ENCODE measurements at places on chromosomes 13 and 19.

- no peak for DNase-seq
Measured at GRCh38 chr19:51784109-51784785, 10.7 kb upstream of the FPR3 start.

DNA sequence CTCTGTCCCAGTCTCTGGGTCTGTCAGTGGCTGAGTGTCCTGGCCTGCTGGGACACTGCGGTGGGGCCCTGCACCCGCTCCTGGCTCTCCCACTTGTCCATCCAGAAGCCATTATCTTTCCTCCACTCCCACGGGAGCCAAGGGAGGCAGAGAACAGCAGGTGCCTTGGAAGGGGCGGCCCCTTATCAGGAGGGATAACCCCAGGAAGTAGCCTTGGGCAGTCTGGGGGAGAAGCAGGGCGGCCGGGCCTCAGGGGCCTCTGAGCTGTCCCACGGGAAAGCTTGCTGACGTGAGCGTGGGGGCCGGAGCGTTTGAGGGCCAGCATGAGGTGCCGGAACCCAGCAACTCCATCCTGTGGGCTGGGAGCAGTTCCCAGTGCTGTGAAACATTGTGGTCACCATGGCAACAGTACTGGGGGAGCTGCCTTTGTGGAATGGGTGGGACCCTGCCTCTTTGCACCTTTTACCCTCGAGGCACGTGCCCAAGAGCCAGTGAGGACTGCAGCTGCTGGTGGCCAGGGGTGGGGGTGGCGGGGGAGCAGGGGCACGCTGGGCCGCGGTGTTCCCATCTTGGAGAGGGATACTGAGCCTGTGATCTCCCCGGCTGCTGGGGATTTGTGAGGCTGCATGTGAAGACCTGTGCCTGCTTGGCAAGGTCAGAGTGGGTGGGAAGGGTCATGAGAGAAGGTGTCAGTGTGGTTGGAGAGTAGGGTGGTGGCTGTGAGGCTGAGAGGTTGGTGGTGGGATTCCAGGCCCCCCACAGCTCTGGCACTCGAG is 20.9 kb downstream of the KLHL26 start:
- DNase-seq, result no peak

GRCh38 chr19:2440515-2440914 is 13.1 kb upstream of the TIMM13 start:
- no peak for DNase-seq

GRCh38 chr19:32350987-32351348 is 5.6 kb downstream of the ZNF507 start:
- DNase-seq, result no peak

DNA sequence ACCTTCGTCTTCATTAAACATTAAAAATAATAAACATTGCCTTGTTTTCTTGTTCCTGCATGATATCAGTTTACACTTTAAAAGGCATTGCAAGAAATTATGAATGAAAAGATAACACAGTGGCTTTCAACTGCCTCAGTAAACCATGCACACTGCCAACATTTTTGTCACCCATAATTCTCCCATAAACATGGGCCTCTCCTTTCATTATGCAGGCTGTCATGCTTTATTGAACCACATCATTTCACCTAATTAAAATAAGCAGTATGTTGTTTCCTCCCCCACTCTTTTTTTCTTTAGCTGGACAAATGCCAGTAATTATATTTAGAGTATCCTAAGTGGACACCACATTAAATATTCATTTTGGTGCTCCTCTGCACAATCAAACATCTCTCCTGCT is 1566.5 kb upstream of the SLC10A2 start:
- DNase-seq, result no peak

DNA sequence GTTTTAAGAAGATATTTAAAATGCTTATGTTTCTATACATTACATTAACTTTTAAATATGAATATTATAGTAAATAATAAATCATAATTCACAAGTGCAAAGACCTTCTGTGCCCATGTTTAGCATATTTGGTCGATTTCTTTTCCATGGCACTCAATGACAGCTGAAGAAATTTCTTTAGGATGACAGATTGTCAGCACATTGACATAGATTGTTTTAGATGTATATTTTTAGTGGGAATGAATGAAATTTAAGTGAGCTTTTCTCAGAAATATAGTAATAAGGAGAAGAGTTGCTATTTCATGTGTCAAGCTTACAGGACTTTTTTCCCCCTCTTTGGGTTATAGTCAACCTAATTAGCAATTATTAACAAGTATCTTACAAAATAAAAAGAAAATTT is 256.5 kb downstream of the SHISA2 start:
- DNase-seq, result no peak

- no peak for DNase-seq
Measured at GRCh38 chr13:34750078-34750931, 191.8 kb upstream of the NBEA start.

DNA sequence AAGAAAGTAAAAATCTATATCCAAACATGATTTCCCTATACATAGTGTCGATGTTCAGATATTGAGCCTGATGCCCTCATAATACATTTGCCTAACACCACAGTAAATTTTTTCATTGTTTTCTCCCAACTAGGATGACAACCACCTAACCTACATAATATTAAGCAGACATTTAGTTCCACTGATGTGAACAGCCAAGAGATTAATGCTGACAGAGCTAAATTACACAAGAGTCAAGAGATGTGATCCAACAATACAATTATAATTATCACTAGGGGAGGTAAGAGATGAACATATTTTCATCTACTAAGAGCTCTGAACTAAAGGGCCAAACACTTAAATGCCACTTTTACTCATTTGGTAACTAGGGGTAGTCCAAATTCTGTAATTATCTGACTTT is 145.9 kb downstream of the DACH1 start:
- DNase-seq, result no peak

- DNase-seq, result no peak
Measured at GRCh38 chr13:94192431-94192975, 287.0 kb downstream of the DCT start.

GRCh38 chr13:70310396-70311119 is 202.3 kb upstream of the KLHL1 start:
- no peak for DNase-seq

DNA sequence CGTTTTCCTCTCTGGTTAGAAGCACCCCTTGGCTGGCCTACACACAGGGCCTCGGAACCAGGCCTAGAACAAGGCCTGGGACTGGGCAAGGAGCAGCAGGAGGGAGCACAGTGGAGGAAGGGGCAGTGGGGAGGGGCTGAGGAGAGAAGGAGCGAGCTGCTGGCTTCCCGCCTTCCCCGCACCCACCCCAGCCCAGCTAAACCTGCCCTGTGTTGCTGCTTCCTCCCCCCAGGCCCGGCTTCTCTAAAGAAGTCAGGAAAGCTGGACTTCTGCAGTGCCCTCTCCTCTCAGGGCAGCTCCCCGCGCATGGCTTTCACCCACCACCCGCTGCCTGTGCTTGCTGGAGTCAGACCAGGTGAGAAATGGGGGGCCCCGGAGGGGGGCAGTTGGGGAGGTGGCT is 24.3 kb downstream of the LYL1 start:
- no peak for DNase-seq

DNA sequence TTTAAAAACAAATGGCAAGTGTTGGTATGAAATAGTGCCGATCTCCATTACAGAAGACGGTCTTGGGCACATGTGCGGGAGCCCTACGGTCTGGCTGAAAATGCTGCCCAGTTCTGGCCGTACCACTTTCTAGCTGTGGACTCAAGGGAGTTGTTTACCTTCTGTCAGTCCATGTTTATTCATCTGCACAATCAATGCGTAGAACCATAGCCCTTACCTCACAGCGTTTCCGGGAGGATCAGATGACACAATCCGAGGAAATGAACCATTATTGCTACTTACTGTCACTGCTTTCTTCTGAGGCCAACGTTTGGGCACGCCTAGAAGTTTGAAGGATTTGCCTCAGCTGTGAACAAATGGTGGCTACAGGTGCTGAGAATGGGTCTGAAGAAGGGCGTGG is 31.2 kb downstream of the GADD45B start:
- DNase-seq, result no peak

- DNase-seq, result no peak
Measured at GRCh38 chr13:39682788-39683187, 27.3 kb downstream of the COG6 start.

All from activated naive CD4-positive, alpha-beta T cell (primary cell).